ENCODE measurements at places on chromosomes 4 and X. TPM values are rescaled to one million over a fixed set of nuclear protein-coding genes. Genes with fewer than 3 reads are reported as not detected.

GRCh38 chrX:12947545-12948235 lies 27.2 kb upstream of the TMSB4X start:
- no peak for DNase-seq

Gene PTTG2
- not detected for total RNA-seq

DNA sequence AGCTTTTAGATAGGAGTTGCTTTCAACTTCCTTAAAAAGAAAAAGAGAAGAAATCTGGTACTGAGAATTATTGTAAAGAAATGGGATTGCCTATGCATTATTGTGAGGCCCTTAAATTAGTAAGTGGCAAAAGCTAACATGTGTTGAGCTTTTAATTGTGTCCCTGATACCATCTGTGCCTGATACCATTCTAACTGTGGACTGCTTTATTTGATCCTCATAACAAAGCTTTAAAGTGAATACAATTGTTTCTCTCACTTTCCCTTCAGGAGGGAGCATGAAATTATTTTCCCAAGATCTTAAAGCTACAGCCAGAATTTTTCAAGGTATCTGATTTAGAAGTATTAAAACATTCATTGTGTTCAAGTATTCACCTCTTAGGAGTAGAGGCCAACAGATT lies 9.9 kb downstream of the KCTD8 start:
- DNase-seq = peak; percentile 53

DNA sequence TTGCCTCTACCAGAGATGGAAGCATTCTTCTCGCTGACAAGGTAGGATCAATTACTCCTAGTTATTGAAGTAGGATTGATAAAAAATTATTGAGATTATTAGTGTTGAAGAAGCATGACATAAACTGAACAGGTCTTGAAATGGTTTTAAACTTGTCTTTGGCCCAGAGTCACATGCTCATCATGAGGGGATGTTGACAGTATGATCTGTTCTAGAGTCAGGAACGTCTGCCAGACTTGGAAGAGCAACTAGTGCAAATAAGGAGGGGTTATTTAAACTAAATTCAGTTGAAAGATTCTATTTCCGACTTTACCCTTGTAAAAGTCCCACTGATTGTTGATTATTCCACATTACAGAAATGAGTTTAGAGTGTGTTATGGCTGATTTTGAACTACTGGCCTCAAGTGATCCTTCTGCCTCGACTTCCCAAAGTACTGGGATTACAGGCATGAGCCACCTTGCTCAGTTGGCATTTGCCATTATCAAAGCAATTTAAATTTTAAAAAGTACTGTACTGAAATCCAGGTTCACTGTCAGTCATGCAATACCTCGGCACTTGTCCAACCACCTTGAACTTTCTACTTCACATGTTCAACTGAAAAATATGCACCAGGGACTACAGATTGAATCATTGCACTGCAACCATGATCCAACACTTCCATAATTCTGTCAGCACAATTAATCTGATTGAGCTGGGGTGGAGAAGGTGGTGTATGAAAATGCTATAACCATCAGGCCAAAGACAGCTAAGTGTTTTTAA lies 19.7 kb downstream of the FABP2 start:
- DNase-seq = no peak

GRCh38 chr4:13523591-13524503 lies 20.5 kb downstream of the NKX3-2 start:
- no peak for DNase-seq

Gene MAGEA2
- total RNA-seq = not detected

DNA sequence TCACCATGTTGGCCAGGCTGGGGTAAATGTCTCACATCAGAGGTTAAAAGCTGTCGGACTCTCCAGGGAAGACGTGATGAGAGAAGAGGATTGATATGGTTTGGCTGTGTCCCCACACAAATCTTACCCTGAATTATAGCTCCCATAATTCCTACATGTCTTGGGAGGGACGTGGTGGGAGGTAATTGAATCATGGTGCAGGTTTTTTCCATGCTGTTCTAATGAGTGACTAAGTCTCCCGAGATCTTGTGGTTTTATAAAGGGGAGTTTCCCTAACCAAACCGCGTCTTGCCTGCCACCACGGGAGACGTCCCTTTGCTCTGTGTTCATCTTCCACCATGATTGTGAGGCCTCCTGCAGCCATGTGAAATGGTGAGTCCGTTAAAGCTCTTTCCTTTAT lies 64.4 kb downstream of the ASMT start:
- no peak for DNase-seq

Gene TMEM271
- 5.4 TPM for total RNA-seq

All from G401 (cell line).